Fibroblast of villous mesenchyme (primary cell): ENCODE measurements at places on chromosomes 16 and 17.

GRCh38 chr17:17096438-17097178 is 54.4 kb downstream of the MPRIP start:
- DNase-seq: peak; percentile 80

- peak; percentile 31 for DNase-seq
These were observed 14.6 kb downstream of the FANCA start for GRCh38 chr16:89801800-89802199.

- DNase-seq: no peak
These were observed 449.8 kb downstream of the SHISA9 start for GRCh38 chr16:13351181-13351580.

GRCh38 chr17:58121925-58122324 is 26.3 kb upstream of the OR4D1 start:
- DNase-seq: peak; percentile 20

- no peak for DNase-seq
These were observed 13.9 kb downstream of the KIAA0513 start for GRCh38 chr16:85041219-85042166.

- no peak for DNase-seq
These were observed 9.3 kb upstream of the DUSP14 start for GRCh38 chr17:37480427-37480826.

DNA sequence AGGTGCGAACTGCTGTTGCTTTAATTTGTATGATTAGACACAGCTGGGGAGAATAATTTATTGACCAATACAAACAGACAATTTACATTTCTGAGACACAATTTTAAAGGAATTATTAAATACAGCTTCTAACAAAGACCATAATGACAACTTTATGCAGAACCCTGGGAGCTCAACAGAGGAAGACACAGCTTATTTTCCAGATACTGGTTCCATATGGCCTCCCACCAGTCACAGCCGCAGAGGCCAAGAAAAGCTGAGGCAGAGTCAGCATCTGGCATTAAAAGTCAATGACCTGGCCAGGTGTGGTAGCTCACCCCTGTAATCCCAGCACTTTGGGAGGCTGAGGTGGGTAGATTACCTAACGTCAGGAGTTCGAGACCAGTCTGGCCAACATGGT is 66.1 kb upstream of the BCAR1 start:
- no peak for DNase-seq

GRCh38 chr16:69934044-69934443 is 17.1 kb upstream of the CLEC18A start:
- DNase-seq: no peak

- DNase-seq: no peak
These were observed 19.9 kb downstream of the ST3GAL2 start for GRCh38 chr16:70418993-70419318.

GRCh38 chr17:44384281-44384822 is 5.1 kb downstream of the ITGA2B start:
- no peak for DNase-seq

DNA sequence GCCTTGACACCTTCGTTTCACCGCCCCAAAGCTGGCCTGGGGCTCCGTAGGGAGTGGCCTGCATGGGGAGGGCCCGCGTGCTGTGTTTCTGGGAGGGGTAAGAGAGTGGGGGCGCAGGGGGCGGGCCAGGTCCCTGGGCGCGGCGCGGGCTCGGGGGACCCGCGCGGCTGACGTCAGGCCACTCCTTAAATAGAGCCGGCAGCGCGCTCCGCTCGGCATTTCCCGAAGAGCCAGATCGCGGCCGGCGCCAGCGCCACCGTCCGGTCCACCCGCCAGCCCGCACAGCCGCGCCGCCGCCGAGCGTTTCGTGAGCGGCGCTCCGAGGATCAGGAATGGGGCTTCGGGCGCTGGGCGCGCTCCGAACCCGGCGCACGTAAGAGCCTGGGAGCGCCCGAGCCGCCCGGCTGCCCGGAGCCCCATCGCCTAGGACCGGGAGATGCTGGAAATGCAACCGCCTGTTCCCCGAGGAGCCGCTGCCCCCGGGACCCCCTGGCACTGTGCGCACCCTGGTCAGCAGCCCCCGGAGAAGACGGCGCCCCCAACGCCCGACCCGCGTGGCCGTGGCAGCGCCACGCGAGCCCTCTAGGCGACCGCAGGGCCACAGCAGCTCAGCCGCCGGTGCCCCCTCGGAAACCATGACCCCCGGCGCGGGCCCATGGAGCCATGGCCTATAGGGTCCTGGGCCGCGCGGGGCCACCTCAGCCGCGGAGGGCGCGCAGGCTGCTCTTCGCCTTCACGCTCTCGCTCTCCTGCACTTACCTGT is at the start of gene HS3ST2:
Gene HS3ST2 (plus strand): TSS at position 215 of the 763 bp plus-strand sequence. CDS start 449 bp downstream, at position 664.
- peak; percentile 1 for DNase-seq

DNA sequence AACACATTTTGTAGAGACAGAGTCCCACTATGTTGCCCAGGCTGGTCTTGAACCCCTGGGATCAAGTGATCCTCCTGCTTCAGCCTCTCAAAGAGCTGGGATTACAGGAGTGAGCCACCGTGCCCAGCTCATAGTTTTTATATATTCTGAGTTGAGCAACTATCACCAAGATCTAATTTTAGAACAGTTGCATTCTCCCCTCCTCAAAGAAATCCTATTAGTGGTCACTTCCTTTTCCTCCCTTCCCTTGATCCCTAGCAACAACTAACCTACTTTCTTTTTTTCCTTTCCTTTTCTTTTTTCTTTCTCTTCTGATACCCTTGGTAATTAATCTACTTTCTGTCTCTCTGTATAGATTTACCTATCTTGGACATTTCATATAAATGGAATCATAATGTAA is 61.5 kb upstream of the B4GALNT2 start:
- DNase-seq: peak; percentile 40
